ENCODE measurements at places on chromosomes 11 and 22. TPM values are rescaled to one million over a fixed set of nuclear protein-coding genes. Genes with fewer than 3 reads are reported as not detected.

DNA sequence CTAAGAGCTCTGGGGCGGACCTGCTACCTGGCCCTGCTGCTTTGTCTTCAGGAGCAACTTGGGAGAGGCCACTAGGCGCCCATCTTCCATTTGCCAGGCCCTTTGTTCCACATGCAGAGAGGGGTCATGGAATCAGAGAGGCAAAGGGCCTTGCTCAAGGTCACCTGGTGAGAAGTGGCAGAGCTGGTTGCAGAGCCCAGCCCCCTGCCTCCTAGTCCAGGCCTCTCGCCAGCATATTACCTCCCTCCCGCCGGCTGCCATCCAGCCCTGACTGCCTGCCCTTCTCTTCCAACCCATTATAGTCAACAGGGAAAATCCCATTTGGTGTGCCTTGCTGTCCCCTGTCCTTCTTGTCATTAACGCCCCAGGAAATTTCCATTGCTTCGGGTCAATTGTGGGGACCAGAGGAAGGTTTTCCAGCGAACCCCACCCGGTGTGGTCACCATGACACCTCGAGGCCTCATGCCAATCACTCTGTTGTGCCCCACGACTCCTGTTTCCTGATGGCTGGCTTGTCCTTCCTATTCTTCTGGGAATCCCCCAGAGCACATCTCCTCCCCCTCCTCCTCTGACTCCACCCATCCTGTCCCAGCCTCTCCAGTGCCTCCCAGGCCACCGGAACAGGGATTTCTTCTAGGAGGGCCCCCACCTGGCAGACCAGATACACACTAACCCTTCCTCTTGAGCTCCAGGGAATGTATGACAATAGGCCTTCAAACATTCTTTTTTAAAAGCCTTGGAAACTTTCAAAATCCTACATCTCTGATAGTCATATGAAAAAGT, 77.0 kb downstream of the NECTIN1 start:
- no peaks in the 10 kb centered on the region for H3K27me3 ChIP-seq
- no peaks in the 10 kb centered on the region for H3K4me1 ChIP-seq
- no peaks in the 10 kb centered on the region for H3K36me3 ChIP-seq
- DNase-seq: no peak
- no peak overlapping the region for H3K27ac ChIP-seq

DNA sequence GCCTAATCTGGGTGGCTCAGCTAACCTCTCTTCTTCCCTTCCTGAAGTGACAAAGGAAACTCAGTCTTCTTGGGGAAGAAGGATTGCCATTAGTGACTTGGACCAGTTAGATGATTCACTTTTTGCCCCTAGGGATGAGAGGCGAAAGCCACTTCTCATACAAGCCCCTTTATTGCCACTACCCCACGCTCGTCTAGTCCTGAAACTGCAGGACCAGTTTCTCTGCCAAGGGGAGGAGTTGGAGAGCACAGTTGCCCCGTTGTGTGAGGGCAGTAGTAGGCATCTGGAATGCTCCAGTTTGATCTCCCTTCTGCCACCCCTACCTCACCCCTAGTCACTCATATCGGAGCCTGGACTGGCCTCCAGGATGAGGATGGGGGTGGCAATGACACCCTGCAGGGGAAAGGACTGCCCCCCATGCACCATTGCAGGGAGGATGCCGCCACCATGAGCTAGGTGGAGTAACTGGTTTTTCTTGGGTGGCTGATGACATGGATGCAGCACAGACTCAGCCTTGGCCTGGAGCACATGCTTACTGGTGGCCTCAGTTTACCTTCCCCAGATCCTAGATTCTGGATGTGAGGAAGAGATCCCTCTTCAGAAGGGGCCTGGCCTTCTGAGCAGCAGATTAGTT, 14.2 kb upstream of the UVRAG start:
- no peaks in the 10 kb centered on the region for H3K27me3 ChIP-seq
- H3K27ac ChIP-seq: no peak overlapping the region
- no peaks in the 10 kb centered on the region for H3K4me1 ChIP-seq
- no peaks in the 10 kb centered on the region for H3K36me3 ChIP-seq
- no peak for DNase-seq

DNA sequence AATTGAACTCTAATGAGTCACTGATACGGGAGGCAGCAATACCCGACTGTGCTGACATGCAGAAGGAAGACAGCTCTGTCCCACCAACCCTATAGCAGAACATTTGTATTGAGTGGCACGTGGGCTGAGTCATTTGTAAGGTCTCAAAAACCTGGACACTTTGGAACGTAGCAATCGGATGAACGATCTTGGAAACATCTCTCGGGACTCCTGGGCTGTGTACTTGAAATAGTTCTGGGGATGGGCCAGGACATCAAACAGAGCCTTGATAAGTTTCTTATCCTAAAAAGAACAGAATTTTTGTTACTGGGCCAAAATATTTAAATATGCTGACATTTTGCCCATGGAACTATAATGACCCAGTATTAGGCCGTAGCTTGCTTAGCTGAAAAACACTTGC, 17.1 kb upstream of the NRIP3 start:
- no peak overlapping the region for H3K27ac ChIP-seq
- H3K27me3 ChIP-seq: no peaks in the 10 kb centered on the region
- no peaks in the 10 kb centered on the region for H3K36me3 ChIP-seq
- peaks cover 11% of the 10 kb centered on the region for H3K4me1 ChIP-seq
- DNase-seq: no peak

DNA sequence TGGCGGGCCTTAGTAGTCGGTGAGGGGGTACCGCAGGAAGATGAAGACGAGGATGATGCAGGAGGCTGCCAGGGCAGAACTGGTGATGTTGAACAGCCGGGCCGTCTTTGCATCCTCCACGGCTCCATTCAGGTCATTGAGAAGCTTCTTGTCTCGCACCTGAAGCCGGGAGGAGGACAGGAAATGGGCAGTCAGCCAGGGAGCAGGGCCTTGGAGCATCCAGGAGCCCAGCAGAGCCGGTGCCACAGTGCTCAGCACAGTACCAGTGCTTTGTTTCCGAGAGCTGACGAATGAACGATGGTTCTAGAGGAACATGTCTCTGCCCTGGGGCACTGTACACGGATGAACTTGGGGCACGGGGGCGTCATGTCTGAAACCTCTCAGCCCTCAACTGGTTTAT, 15.1 kb downstream of the IFITM10 start:
- no peak for DNase-seq
- no peaks in the 10 kb centered on the region for H3K4me1 ChIP-seq
- no peak overlapping the region for H3K27ac ChIP-seq
- H3K4me3 ChIP-seq: no peak overlapping the region
- H3K27me3 ChIP-seq: peaks cover 4% of the 10 kb centered on the region

DNA sequence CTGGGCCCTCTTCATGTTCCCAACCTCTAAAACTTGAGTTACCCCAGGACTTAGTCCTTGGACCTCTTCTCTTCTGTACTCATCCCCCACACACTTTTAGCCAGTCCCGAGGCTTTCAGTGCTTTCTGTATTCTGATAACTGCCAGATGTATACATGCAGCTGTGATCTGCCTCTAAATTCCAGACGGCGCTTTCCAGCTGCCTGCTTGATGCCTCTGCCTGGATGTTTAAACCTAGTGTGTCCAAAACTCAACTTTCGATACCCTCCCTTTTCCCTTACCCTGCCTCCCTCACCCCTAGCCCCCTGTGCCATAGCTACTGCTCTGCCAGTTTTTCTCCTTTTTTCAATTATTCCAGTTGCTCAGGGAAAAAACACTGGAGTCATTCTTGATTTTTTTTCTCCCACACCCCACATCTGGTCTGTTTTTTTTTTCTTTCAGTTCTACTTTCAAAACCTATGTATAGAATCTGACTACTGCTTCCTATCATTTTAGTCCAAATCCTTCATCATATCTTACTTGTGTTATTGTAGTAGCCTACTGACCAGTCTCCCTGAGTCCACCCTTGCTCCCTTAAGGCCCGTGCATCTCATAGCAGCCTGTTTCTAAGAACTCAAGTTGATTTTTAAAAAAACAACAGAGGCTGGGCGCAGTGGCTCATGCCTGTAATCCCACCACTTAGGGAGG, 32.9 kb upstream of the TECTA start:
- no peak for DNase-seq
- no peak overlapping the region for H3K4me3 ChIP-seq
- H3K4me1 ChIP-seq: peaks cover 4% of the 10 kb centered on the region
- H3K36me3 ChIP-seq: no peaks in the 10 kb centered on the region
- no peak overlapping the region for H3K27ac ChIP-seq

DNA sequence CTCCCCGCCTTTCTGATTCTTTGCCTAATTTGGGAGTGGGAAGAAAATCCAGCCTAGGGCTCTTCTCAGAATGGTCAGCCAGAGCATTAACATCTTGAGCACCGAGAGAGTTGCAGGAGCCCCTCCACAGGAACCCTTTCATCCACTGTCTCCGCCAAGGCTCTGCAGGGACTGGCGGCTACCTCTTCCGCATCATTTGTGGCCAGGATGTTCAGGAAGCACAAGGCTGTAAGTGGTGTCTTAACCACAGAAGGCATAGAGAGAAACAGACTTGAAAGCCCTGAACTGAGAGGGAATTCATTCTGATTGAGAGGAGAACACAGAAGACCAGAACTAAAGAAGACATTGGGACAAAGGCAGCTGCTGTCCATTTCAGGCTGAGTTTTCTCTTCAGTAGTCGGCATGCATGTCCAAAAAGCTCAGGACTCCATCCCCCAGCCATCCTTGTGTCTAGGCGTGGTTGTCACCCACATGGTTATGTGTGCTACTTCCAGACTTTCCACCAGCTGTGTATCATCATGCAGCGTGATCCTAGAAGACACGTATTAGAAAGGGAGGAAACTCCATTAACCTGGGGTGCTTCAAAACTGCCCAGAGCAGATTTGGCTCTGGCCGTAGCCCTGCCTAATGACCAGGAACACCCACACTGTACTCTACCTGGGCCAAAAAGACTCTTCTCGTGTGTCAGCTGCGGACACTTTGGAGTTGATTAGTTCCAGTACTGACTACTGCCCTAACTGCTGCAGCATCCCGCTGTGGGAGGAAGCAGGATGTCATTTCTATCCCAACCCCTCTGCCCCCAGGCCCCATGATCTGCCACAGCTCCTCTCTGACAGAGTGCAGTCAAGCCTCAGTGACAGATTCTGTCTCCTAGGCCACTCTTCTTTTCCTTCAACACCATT, 725.1 kb downstream of the NTM start:
- no peak for DNase-seq
- no peak overlapping the region for H3K27ac ChIP-seq
- no peaks in the 10 kb centered on the region for H3K4me1 ChIP-seq
- no peak overlapping the region for H3K4me3 ChIP-seq

- no peaks in the 10 kb centered on the region for H3K27me3 ChIP-seq
- DNase-seq: no peak
- H3K27ac ChIP-seq: no peak overlapping the region
These were observed 9.8 kb downstream of the PRMT3 start for GRCh38 chr11:20397281-20397680.

DNA sequence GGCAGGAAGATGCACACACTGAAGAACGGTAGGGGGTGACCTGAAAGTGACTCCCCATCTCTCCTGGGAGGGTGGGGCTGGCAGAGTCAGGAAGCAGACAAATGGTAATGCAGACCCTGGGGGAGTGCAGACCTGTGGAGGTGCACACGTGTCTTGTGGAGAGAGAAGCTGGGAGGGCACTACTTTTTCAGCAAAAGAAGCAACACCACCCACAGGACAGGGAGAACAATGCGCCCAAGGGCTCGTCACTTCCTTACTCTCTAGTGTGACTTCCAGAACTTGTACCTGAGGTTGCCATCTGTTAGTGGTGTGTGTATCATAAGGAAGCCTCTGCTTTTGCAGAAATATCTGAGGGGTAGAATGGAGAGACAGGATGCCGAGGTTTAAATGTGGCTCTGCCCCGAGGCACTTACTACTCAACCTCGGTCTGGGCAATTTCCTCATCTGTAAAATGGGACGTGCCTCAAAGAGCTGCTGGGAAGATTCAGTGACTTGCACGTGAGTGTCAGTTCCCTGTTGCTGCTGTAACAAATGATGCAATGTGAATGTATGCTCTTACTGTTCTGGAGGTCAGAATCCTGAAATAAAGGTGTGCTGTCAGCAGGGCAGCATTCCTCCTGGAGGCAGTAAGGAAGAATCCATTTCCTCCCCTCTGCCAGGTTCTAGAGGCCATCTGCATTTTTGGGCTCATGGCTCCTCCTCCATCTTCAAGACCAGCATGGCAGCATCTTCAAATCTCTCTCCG, 323.4 kb downstream of the SHANK2 start:
- H3K36me3 ChIP-seq: no peaks in the 10 kb centered on the region
- H3K4me3 ChIP-seq: no peak overlapping the region
- no peak for DNase-seq
- no peak overlapping the region for H3K27ac ChIP-seq
- no peaks in the 10 kb centered on the region for H3K27me3 ChIP-seq

GRCh38 chr22:23763579-23763945, 772 bp downstream of the C22orf15 start:
- H3K36me3 ChIP-seq: no peaks in the 10 kb centered on the region
- peaks cover 35% of the 10 kb centered on the region for H3K4me1 ChIP-seq
- H3K4me3 ChIP-seq: peak overlapping the region; percentile 37
- H3K27ac ChIP-seq: no peak overlapping the region
- H3K27me3 ChIP-seq: no peaks in the 10 kb centered on the region

DNA sequence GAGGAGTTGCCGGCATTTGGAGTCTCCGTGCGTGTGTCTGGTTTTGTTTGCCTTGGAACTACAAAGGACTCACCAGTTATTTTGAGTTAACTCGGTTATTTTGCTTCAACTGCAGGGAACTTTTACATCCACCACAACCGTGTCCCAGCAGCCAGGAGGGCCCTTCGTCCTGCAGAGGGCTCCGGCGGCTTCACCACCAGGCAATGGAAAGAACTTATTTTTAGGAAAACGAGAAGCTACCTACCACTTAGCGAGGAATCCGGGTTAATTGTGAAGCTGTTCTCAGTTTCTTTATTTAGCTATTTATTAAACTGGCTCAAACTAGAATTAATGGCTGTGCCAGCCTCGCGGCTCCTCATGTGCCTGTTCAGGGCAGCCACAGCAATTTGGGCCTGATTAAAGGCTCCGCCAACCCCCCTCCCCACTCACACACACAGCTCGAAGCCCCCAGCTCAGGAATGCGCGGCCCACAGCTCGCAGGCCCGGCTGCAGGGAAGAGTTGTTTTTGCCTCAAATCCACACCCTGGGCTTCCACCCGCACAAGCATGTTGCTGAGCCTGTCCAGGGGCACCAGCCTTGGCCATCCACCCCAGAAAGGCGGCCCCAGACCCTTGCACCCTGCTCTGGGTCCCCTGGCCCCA, 55.9 kb upstream of the FGF3 start:
- no peaks in the 10 kb centered on the region for H3K36me3 ChIP-seq
- no peaks in the 10 kb centered on the region for H3K4me1 ChIP-seq
- DNase-seq: no peak
- no peak overlapping the region for H3K27ac ChIP-seq
- H3K27me3 ChIP-seq: no peaks in the 10 kb centered on the region

- no peaks in the 10 kb centered on the region for H3K36me3 ChIP-seq
- H3K4me3 ChIP-seq: no peak overlapping the region
- DNase-seq: no peak
- peaks cover 15% of the 10 kb centered on the region for H3K4me1 ChIP-seq
These were observed 37.1 kb upstream of the EHF start for GRCh38 chr11:34583818-34584217.

The TMPRSS13 gene
- 26.2 TPM for total RNA-seq

The OR52B2 gene
- total RNA-seq: not detected

The SESN3 gene
- total RNA-seq: 48.8 TPM

The MMP27 gene
- total RNA-seq: not detected

The MPPED2 gene
- 0.49 TPM for total RNA-seq

The MYOD1 gene
- total RNA-seq: not detected

The ART1 gene
- total RNA-seq: not detected
